ENCODE measurements at places on chromosomes 1 and 21. TPM values are rescaled to one million over a fixed set of nuclear protein-coding genes. Genes with fewer than 3 reads are reported as not detected.

GRCh38 chr21:14270631-14271030, 54.7 kb downstream of the RBM11 start:
- H3K36me3 ChIP-seq, result no peaks in the 10 kb centered on the region
- no peaks in the 10 kb centered on the region for H3K27me3 ChIP-seq
- H3K4me3 ChIP-seq, result no peak overlapping the region

Gene CXADR
- total RNA-seq, result 21.7 TPM

DNA sequence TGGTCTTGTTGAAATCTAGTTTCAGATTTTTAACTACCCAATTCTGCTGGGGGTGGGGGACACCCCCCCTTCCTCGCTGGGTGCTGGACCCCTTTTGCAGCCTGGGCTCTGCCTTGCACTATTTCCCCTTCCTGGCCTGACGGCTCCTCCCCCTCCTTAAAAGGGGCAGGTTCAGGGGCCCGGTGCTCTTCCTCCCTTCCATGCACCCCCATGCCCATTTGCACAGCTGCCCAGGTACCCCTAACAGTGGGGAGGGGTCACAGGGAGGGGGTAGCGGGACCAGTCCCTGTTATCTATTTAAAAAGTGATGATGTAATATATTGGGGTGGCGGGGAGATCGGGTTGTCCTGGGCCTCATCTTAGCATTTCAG, 15.3 kb downstream of the ZBTB7B start:
- H3K4me3 ChIP-seq, result peak overlapping the region; percentile 37
- peak overlapping the region; percentile 21 for H3K27ac ChIP-seq
- no peak for DNase-seq
- no peaks in the 10 kb centered on the region for H3K27me3 ChIP-seq

DNA sequence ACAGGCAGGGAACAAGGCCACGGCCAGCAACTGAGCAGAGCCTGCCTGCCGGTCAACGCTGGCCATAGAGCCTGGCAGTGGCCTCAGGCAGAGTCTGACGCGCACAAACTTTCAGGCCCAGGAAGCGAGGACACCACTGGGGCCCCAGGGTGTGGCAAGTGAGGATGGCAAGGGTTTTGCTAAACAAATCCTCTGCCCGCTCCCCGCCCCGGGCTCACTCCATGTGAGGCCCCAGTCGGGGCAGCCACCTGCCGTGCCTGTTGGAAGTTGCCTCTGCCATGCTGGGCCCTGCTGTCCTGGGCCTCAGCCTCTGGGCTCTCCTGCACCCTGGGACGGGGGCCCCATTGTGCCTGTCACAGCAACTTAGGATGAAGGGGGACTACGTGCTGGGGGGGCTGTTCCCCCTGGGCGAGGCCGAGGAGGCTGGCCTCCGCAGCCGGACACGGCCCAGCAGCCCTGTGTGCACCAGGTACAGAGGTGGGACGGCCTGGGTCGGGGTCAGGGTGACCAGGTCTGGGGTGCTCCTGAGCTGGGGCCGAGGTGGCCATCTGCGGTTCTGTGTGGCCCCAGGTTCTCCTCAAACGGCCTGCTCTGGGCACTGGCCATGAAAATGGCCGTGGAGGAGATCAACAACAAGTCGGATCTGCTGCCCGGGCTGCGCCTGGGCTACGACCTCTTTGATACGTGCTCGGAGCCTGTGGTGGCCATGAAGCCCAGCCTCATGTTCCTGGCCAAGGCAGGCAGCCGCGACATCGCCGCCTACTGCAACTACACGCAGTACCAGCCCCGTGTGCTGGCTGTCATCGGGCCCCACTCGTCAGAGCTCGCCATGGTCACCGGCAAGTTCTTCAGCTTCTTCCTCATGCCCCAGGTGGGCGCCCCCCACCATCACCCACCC, at the start of gene TAS1R3:
TSS of gene TAS1R3 (plus strand) at position 213 of the 898 bp plus-strand sequence. CDS start at position 279, 66 bp downstream.
- H3K4me3 ChIP-seq, result no peak within 1 kb of the TSS
- H3K27me3 ChIP-seq, result no peaks in the 10 kb centered on the region
- H3K4me1 ChIP-seq, result peaks cover 19% of the 10 kb centered on the region
- peak within 1 kb of the TSS; percentile 10 for H3K27ac ChIP-seq
- H3K36me3 ChIP-seq, result no peaks in the 10 kb centered on the region

- no peaks in the 10 kb centered on the region for H3K36me3 ChIP-seq
- peaks cover 4% of the 10 kb centered on the region for H3K4me1 ChIP-seq
- H3K27me3 ChIP-seq, result no peaks in the 10 kb centered on the region
- no peak overlapping the region for H3K27ac ChIP-seq
- H3K4me3 ChIP-seq, result no peak overlapping the region
- DNase-seq, result no peak
Measured at GRCh38 chr1:155166051-155166470, 7.0 kb downstream of the KRTCAP2 start.

DNA sequence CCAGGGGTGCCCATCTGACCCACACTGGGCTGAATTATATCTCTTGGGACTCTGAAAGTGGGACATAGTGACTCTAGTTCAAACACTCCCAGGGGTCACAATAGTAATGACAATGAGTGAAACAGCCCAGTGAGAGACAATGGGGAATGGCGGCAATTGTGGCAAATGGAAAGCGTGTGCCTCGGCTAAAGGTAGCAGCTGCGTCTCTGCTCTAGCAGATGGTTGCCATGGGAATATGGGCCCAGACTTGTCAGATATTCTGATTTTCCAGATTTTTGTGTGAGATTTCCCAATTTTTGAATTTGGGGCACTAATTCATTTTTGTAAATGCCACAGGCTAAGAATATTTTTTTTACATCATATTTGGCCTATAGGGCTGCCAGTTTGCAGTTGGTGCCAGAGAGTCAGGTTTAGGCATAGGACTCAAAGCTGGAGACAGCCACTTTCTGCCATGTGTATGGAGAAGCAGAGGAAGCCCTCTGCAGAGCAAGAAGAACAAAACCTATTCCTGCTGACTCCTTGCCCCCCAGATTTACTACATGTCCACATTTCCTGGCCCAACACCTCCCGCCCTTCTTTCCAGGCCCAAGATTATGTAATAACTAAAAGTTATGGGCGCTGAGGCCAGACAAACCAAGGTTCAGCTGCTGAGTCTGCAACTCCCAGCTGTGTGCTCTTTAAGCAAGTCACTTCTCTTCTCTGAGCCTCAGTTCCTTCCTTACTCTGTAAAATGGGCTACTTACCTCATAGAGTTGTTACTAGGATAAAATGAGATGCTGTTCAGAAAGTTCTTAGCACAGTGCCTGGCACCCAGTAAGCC, 21.6 kb upstream of the PTP4A2 start:
- H3K4me1 ChIP-seq, result peaks cover 39% of the 10 kb centered on the region
- H3K36me3 ChIP-seq, result no peaks in the 10 kb centered on the region
- H3K27me3 ChIP-seq, result no peaks in the 10 kb centered on the region
- no peak for DNase-seq

DNA sequence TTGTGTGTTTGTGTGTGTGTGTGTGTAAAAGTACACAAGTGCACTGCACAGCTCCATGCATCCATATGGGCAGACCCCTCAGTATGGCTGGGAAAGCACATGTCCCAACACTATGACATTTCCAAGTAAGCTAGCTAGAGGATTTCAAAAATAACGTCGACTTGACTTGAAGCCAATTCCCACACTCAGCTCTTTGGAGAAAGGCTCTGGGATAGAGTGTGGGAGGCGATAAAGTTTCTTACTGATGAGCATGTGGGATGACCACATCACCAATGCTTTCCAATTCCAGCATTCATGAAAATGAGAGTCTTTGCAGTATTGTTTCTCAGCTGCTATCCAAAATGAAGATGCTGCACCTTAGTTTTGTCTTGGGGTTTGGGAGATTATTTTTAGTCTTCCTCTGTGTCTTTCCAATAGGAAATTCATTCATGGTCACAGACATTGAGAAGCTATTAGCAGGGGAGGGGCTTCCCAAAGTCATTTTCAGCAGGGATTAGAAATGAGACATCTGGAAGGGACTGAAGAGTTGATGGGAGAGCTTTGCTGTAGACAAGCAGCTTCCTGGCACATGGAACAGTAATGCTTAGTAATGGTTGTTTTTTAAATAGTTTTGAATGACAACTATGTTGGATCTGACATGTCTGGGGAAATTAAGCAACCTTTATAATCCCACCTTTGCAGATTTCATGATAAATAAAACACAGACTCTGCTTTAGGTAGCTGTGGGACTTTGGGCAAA, 143.5 kb downstream of the ASTN1 start:
- H3K27me3 ChIP-seq, result no peaks in the 10 kb centered on the region
- H3K4me1 ChIP-seq, result no peaks in the 10 kb centered on the region
- no peak for DNase-seq
- H3K36me3 ChIP-seq, result no peaks in the 10 kb centered on the region

- H3K4me3 ChIP-seq, result no peak overlapping the region
- no peaks in the 10 kb centered on the region for H3K27me3 ChIP-seq
- H3K4me1 ChIP-seq, result 0 out of 2 replicates have a peak, but pooled peaks cover 5% of the 10 kb centered on the region
- DNase-seq, result peak; percentile 43
- no peak overlapping the region for H3K27ac ChIP-seq
- H3K36me3 ChIP-seq, result no peaks in the 10 kb centered on the region
Measured at GRCh38 chr1:150995896-150996295, 10.8 kb downstream of the MINDY1 start.
